ENCODE measurements at places on chromosomes 1 and 21.

DNA sequence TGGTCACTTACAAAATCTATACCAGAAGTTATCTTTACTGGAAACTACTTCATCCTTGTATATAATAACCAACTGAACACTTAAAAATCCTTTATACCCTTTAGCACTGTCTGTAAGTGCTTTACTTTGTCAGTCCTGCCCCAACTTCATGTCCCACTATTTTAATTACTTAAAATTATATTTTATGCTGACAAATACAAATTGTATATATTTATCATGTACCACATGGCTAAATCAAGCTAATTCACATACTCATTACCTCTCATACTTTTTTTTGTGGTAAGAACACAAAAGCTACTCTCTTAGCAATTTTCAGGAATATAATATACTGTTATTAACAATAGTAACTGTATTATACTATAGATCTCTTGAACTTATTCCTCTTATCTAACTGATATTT, 63.0 kb downstream of the EVI5 start:
- no peak for DNase-seq

- peak; percentile 52 for DNase-seq
Observed at GRCh38 chr1:11893907-11894251, 32.3 kb downstream of the KIAA2013 start.

DNA sequence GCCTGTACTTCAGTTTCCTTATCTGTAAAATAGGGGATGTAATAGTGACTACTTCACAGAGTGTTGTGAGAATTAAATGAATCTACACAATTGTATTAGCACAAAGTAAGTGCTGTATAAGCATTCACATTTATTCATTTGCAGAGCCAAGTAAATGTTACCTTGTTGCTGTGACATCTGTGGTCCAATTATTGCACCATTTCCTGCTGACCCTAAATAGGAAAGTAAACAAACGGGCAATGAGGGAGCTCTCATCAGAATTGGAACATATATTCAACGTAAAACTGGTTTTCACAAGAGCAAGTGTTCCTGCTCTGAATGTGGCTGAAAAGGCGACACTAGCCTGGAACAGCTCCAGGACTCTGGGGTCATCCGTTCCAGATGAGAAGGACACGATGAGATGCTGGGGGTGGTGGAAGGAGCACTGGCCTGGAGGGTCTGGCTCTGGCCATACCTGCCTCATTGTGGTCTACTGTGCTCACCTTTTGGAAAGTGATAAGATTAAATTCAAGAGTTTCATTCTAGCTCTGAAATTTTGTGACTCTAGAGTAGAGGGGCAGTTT, 34.5 kb downstream of the PROX1 start:
- no peak for DNase-seq

DNA sequence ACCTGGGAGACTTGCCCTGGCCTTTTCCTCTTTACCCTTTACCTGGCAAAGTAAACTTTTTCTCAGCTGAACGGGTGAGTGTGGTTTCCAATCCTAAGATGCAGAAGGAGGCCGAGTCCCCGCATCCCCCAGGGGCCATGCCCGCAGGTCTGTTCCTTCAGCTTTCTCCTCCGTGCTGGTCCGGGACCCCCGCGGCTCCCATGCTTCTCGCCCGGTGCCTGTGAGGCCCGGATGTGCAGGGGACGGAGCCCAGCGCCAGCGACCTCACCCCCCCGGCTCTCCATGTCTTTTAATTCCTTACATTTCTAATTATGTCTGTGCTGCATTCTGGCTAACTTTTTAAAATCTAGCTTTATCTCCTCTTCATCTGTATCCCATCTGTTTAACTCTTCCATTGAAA, 21.5 kb upstream of the SCYL3 start:
- DNase-seq: no peak

DNA sequence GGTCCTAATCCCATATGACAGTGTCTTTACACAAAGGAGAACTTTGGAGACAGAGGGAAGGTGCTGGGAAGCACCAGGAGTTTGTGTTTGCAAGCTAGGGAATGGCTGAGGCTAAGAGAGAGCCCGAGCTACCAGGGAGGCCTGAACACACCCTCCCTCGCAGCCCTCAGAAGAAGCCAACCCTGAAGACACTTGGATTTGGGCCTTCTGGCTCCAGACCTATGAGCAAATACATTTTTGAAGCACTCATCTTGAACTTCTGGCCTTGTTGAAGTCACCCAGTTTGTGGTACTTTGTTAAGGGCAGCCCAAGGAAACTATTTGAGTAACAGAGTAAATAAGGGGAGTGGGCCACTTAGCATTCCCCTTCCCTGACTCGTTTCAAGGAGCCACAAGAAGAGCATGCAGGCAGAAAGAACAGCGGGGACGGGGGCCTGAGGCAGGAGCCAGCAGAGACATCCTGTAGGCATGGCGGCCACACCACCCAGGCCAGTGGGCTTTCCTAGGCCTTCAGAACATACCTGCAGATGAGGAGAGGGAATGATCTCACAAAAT, 13.2 kb upstream of the QSOX1 start:
- no peak for DNase-seq

- DNase-seq: no peak
Observed at GRCh38 chr1:29416267-29417146, 180.2 kb downstream of the PTPRU start.

GRCh38 chr1:23902321-23903278, 10.6 kb downstream of the CNR2 start:
- DNase-seq: no peak

- DNase-seq: no peak
Observed at GRCh38 chr1:22662318-22662717, 9.3 kb downstream of the C1QB start.

DNA sequence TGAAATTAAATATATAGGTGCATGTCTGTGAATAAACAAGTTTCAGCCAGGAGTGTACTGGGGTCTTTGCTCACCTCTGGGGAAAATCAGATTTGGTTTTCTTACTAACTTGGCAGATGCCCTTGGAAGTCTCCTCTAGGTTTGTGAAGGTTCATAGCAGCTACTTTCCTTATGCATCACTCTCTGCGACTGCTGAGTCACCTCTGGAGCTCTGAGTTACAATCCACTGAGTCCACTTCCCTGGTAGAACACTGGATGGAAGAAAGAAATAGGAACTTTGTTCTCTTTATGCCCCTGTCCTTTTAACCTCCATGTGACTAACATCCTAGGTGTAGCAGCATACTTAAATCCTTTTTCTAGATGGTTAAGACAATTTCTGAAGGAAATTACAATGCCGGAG, 4.4 kb upstream of the FASLG start:
- DNase-seq: no peak

Data from activated T-helper 1 cell treated with anti-CD3 and anti-CD28 coated beads, Interleukin-12 subunit alpha, Interleukin-12 subunit beta, Interleukin-2, Interleukin-4 antibody, amounts not matched to agents 30 ng/mL and 10 ng/mL and 1 ng/mL, durations not matched to agents 14 hours and 24 hours and 36 hours (primary cell).